Esophagus squamous epithelium (tissue), 5 donors: ENCODE measurements at places on chromosomes 1 and 21.

DNA sequence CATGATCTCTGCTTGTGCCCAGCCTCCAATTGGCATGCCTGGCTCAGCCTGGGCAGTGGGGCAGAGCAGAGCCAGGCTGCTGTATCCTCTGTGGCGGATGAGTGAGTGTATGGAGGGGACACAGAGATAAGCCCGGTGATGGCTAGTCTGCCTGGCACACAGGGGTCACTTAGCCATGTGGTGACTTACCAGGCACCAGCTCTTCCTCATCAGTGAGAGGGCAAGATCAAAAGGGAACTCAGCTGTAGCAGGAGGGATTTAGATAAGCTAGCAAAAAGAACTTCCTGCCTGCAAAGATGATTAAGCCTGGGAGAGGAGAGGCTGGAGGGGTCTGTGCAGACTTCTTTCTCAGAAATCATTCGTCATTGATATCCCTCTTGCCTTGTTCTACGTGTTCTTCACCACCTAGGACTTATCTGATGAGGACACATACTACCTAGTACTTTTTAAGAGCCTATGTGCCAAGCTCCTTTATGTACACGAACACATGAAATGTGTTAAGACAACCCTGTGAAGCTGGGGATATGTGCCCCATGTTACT lies 7.9 kb downstream of the KIF21B start:
- DNase-seq: no peak

DNA sequence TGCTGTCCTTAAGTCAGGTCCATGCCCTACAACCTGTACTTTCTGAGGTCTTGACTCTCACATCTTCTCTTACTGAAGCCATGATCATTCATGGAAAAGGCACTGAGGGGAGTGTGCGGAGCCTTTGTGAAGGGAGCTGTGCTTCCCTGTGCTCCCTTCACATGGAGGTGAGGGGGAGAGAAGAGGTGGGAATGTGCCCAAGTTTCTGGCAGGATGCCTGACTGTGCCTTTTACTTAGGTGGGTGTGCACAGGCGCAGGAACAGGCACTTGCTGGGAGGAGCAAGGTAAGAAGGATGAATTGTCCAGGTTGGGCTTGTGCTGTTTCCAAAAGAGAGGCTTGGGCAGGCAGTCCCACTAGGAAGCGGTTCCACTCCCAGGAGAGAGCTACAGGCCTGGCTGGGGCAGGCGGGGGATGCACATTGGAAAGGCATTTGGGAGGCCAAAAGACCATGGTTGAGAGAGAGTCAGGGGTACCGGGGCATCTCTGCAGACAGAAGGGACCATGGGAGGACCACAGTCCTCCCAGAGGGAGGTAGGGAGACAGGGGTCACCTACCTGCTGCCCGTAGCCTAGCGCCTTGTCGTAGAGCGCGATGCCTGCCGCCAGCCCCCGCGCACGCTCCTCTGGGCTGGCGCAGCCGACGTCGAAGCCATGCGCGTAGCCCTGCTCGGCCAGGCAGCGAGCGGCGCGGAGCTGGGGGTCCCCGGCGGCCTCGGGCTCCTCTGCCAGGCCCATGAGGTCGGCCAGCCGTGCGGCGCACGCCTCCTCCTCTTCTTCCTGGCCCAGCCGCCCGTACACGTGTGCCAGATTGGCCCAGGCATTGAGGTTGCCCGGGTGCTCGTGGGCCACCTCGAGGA lies 853 bp downstream of the TTC22 start:
- DNase-seq: no peak

GRCh38 chr1:25807480-25808390 lies 7.7 kb downstream of the SELENON start:
- DNase-seq: no peak

DNA sequence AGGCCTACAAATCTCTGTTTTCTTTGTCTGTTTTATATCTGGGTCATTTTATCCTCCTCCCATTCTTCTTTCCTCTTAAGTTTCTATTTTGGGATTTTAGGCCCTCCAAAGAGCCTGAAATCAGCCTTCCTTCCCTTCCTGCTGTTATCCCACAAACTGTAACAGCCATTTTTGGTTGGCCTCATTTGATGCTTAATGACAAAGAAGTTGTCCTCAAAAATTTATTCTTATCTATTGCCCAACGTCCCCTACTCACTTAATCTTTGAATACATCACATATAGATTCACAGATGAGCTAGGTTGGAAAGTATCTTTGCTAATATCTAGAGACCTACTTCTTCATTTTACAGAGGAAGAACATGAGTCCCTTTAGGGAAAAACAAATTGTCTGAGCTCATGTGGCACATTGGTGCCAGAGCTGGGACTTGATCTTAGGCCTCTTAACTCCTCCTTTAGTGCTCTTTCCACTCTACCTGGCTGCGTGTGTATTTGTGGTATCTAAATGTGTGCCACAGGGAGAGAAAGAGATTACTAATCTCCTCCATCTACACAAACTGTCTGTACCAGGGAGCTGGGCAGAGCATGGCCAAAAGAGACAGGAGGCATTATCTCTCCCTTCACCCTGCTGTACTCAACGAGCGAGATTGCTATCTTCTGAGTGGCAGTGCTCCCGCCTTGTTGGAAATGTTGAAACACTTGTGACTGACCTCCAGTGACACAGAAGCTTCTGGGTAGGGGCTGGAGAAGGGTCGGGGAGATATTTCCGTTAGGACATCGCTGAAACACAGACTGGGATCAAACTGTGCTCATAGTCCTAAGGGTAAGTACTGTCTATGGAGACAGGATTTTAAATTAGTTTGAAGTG lies 30.1 kb downstream of the RHEX start:
- DNase-seq: no peak

- DNase-seq: no peak
Observed at GRCh38 chr1:63804829-63805484, 31.1 kb downstream of the ROR1 start.

DNA sequence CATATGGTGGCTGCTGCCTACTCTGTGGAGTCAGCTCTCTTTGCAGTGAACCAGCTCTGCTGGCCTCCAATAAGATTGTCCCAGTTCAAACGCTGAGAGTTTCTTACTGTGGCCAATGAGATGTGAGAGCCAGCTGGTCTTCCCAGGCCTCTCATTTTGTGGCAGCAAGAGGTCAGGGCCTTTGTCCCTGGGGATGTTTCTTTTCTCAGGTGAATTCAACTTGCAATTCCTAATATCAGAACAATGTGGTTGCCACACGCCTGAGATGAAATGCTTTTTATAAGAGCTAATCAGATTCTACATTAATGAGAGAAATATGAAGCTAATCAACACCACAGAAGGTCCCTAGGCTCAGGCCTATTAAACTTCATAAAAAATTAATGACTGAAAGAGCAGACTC lies 660.1 kb upstream of the CAMK1G start:
- DNase-seq: no peak

GRCh38 chr1:56229186-56229585 lies 350.2 kb downstream of the PLPP3 start:
- DNase-seq: no peak

DNA sequence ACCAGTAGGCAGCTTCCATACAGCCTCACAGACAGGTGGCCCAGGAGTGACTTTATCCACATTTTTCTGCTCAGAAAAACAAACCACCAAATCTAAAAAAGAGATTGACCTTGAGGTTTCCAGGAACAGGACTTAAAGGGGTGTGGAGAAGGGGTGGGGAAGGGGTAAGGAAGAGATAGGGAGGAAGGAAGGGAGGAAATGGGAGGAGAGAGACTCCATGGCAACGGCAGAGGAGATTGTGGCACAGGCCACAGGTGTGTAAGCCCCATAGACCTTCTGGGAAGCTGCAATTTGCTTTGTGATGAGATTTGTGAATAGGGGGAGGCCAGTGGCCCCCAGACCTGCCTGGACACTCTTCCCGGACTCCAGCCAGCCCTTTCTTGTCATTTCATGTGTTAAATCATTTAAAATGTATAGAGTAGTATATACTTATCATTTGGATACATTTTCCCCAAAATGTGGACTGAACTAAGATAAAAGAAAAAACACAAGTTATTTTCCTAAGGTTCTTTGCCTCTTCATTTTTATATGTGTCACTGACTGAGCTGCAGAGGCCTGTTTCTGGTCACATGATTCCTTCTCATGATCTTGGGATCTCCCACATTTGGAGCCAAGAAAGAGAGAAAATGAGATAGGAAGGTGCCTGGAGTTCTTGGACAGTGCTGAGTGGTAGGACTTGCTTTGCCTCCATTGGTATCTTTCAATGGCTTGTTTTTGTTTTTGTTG lies 55.5 kb downstream of the CLIC6 start:
- no peak for DNase-seq

- no peak for DNase-seq
Observed at GRCh38 chr1:162003061-162003829, 20.4 kb downstream of the OLFML2B start.

DNA sequence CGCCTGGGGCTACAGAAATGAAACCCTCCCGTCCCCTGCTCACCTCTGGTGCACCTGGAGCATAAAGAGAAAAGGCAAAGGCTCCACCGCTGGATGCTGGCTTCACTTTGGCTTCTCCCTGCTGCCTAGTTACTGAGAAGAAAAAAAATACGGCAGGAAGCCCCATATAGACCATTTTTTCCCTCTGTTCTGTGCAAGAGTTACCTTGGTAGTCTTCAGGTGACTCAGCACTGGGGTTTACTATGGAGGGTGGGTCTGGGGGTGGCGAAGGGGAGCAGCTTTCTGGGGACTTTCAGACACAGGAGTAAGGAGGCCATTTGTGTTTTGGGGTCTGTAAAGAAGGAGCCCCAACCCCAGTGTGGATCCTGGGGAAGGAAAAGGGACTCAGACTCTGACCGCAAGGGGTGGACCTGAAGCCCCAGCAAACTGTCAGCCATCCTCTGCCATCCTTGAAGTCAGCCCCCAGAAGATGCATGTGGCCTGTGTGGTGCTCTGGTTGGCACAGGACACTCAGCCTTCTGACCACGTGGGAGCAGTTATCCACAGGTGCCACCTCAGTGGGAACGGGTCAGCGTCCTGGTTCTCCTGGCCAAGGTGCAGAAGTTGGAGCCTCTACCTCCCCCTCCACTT lies 25.9 kb upstream of the EPS8L3 start:
- DNase-seq: no peak

DNA sequence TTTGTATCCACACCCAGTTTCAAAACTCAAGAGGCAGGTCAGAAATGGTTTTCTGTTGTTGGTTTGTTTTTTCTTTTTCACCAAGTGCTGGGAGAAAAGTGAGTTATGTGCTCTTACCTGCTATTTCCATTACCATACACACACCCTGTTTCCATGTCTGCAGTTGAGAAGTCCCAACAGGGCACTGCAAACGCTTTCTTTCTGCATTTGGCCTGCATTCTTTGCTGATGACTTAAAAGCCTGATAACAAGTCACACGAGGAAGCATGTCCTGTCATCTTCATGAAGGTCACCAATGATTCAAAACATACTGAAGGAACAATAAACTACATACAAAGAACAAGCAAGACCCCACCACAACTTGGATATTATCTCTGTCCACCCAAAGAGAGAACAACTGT lies 24.8 kb upstream of the KCNE1 start:
- DNase-seq: no peak

GRCh38 chr1:241063276-241063675 lies 293.7 kb downstream of the RGS7 start:
- no peak for DNase-seq

DNA sequence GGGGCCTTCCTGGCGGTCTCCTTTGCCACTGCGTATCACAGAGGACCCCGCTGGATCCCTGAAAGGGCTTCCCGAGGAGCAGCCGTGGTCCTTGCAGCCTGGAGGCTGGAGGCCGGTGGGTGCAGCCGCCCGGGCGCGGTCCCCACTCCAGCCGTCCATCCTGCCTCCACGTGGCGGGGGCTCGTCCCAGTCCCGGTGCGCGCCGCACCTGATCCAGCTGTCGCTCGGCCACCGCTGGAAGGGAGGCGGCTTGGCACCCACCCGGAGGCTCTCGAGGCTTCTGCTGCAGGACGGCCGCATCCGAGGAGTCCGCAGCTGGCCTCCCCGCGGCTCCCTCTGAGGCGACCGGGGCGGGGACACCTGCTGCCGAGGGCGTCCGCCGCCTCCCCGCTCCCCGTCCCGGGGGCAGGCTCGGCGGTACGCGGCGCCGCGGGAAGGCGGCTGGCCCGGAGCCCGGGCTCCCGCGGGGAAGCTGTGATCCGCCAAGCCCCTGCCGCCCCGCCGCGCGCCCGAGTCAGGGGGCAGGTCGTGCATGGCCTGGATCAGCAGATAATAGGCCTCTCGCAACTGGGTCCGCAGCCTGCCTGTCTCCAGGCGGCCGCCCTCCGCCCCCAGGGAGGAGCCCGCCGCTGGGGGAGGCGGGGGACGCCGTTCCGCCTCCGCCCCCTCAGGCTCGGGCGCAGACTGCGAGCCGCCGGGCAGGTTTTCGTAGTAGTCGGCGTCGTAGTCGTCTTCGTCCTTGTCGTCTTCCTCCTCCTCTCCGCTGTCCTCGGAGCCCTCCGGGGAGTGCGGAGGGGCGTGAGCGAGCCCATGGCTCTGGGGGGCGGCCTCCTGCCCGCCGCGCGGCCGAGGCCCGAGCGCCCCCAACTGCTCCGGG lies at the start of gene SYDE2:
Gene SYDE2, minus strand, starts transcription at position 554 of the 877 bp plus-strand sequence. Its CDS starts 20 bp downstream, at position 534.
- peak; percentile 16 for DNase-seq
